ENCODE measurements at places on chromosomes 4 and X. TPM values are rescaled to one million over a fixed set of nuclear protein-coding genes. Genes with fewer than 3 reads are reported as not detected.

FAM184B gene
- total RNA-seq, result not detected

PHOX2B gene
- total RNA-seq, result not detected

DNA sequence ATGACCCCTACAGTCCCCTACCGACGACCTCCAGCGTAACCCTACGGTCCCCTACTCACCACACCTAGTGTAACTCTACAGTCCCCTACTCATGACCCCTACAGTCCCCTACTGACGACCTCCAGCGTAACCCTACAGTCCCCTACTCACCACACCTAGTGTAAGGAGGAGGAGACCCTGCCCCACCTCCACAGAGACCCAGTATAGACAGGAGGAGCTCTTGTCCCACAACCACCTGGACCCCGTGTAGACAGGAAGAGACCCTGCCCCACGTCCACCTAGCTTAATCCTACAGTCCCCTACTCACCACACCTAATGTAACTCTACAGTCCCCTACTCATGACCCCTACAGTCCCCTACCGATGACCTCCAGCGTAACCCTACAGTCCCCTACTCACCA lies 26.9 kb downstream of the CSF2RA start:
- no peak for DNase-seq

GRCh38 chrX:51608126-51608525 lies 10.6 kb downstream of the CENPVL3 start:
- no peak for DNase-seq

DNA sequence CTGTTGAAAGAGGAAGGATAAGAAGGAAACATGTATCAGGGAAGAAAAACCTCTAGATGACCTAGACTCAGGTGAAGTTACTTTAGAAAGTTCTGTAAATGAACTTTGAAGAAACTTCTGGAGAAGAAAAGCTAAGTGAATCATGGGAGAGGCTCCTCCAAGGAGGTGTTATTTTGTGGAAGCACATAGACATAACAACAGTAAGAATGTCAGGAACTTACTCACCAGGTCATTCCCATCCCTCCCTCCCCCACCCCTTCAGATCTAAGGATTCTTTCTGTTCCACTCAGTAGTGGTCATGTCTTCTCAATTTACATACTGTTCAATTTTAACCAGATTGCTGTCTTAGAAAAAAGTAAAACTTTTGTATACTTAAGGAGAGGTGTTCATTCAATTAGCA lies 310.5 kb upstream of the DDX53 start:
- DNase-seq, result no peak

- DNase-seq, result no peak
Observed at GRCh38 chrX:39518476-39519029, 579.2 kb downstream of the BCOR start.
